GM12865 (cell line): ENCODE measurements at places on chromosomes 16 and 17.

- DNase-seq, result no peak
Observed at GRCh38 chr17:31339906-31340661, 18.7 kb upstream of the EVI2A start.

- no peak for DNase-seq
Observed at GRCh38 chr17:60269417-60269816, 119.6 kb downstream of the CA4 start.

DNA sequence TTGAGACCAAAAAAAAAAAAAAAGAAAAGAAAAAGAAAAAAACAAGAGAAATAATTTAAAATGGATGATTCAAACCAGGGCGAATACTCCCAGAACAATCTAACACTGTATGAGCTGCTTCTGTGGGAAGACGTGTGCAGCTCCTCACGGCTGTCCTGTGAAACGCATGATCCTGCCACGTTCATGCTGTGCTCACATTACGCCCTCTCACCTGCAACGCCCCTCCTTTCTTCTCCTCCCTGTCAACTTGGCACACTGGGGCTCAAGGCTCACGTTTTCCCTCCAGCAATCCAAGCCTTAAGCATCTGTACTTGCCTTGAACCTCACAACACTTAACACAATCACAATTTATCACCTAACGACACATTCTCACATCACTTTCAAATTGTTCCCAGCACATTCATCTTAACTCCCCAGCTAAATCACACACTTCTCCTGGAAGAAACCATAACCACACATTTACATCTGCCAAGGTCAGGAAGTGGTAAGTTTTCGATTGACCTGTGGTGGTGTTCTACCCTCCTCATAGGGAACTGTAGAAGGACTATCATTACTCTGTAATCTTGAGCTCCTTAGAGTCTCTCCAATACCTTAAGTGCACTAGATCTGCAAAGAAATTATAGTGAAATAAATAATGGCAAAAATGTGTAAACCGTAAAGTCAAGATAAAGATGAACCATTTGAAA lies 29.1 kb downstream of the MBTPS1 start:
- peak; percentile 40 for DNase-seq

- no peak for DNase-seq
Observed at GRCh38 chr17:20797292-20797691, 217.8 kb downstream of the CDRT15L2 start.

GRCh38 chr17:8935191-8935590 lies 30.3 kb downstream of the PIK3R5 start:
- DNase-seq, result peak; percentile 85

DNA sequence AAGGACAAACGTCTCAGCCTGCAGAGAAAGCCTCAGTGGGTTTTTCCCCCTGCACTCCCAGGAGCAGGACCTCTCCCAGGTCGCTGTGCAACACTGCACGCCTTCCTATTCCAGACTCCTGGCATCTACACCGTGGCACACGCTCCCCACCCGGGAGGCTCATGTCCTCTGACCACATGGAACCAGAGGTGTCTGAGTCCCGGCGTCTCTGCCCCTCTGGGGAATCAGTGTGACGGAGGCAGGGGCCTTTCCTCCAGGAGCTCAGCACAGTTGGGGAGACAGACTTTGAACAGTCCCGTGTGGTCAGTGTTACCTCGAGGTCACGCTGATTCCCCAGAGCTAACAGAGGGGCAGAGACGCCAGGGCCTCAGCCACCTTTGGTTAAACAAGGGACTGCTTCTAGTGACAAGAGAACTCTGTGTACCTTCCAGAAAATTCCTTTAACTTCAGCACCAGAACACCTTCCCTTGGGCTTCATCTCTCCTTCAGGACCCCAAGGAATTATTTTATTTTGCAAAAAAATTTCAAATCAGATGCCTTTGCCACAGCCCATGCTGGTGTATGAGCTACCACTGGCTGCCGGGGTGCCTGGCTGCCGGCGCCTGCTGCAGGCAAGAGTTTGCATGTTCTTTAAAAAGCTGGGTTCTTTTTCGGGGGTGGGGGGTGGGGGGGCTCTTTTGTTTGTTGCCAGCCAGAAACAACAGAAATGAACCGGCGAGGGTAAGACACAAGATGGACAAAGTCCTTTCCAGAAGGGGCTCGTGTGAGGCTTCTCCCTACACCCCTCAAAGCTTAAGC lies 6.6 kb downstream of the CANT1 start:
- no peak for DNase-seq

DNA sequence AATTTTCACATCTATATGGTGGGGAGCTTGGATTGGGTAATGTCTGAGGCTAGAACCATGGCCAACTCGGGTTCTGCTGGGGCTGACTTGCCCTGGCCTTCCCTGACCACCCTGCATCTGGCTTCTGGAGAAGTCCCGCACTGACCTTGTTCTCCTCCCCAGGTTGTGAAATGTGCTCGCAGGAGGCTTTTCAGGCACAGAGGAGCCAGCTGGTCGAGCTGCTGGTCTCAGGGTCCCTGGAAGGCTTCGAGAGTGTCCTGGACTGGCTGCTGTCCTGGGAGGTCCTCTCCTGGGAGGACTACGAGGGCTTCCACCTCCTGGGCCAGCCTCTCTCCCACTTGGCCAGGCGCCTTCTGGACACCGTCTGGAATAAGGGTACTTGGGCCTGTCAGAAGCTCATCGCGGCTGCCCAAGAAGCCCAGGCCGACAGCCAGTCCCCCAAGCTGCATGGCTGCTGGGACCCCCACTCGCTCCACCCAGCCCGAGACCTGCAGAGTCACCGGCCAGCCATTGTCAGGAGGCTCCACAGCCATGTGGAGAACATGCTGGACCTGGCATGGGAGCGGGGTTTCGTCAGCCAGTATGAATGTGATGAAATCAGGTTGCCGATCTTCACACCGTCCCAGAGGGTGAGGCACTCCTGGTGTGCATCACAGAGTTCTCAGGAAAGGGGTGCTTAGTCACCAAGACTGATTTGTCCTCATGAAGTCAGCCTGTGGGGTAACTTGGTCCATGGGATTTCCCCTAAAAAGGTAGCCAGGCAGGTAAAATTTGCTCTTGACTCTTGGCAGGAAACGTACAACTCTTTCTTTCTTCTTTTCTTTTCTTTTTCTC lies 6.1 kb downstream of the NOD2 start:
- DNase-seq, result peak; percentile 47

DNA sequence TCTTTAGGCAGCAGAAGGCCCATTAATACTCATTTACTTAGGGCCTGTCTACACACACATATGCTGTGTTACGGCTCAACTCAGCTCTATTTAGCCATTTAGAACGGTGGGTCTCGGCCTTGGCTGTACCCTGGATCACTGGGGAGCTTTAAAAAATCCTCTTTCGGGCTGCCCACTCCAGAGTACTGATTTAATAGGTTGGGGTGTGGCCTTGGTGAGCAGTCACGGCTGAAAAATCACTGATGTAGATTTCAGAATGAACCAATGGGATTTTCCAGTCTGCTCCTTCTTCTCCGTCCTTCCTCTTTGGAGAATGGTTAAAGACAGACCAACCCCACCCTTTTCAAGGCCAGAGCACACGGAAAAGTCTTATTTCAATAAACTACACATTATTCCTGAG lies 223.5 kb downstream of the CCDC182 start:
- DNase-seq, result no peak

DNA sequence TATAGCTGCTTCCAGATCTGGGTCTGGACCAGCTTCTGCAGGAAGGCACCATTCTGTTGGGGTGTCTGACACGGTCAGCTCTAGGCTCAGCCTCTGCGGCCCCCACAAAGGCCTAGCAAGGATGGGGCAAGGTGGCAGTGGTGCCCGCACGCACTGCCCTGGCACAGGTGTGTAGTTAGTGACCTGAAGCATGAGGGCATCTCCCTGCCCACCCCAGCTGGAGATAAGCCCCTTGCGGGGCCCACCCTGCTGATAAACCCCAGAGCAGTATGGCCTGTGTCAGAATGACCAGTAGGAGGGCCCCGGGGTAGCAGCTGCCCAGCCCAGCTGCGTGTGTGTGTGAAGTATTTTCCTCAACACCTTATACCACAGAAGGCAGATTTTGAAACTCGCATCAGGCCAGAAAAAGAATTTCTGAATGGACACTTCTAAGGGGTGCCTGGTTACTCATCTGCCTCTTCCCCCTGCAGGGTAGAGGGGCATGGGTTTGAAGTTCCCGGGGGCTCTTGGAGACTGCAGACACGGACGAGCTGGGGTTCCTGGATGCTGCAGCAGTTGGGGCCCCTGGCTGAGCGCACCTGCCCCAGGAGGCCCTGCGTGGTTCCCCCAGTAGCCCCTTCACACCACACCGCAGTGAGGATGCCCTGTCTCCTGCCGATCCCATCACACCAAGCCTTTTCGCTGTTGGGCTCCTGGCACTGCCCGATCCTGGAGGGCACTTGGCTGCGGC lies 4.5 kb downstream of the ARHGDIA start:
- no peak for DNase-seq

- DNase-seq, result no peak
Observed at GRCh38 chr16:12132290-12132689, 155.8 kb downstream of the SNX29 start.

DNA sequence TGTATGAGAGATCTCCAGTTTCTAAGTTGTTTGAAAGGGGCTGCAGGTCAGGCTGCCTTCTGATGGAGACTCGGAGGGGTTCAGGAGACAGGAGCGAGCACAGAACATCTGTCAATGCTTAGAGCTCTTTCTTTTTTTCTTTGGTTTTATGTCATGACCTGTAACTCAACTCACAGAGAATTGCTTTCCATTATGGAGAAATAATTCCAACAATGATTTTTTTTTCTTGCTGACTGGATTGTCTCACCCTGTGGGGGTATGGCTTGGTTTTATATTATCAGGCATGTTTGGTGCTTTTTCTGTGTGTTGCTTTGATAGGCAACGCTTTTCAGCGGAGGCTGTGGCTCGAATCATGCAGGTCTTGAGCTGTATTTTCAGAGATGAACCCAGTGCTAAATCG lies 10.7 kb upstream of the KCNJ2 start:
- DNase-seq, result no peak

DNA sequence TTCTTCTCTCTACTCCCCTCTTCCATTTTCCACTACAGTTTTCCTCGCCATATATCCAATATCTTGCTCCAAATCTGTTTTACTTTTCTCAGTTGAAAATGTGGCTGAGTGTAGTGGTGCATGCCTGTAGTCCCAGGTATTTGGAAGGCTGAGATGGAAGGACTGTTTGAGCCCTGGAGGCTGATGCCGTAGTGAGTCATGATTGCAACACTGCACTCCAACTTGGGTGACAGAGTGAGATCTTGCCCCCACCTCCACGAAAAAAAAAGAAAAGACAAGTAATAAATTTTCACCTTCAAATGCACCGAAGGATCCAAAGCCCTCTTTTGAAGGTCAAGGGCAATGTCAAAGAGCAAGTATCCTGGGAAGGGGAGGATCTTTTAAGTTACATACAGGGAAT lies 592.3 kb downstream of the TMEM114 start:
- no peak for DNase-seq

GRCh38 chr16:89602273-89602951 lies 11.0 kb upstream of the DPEP1 start:
- DNase-seq, result no peak

GRCh38 chr16:87789437-87790291 lies 23.9 kb upstream of the KLHDC4 start:
- DNase-seq, result no peak

DNA sequence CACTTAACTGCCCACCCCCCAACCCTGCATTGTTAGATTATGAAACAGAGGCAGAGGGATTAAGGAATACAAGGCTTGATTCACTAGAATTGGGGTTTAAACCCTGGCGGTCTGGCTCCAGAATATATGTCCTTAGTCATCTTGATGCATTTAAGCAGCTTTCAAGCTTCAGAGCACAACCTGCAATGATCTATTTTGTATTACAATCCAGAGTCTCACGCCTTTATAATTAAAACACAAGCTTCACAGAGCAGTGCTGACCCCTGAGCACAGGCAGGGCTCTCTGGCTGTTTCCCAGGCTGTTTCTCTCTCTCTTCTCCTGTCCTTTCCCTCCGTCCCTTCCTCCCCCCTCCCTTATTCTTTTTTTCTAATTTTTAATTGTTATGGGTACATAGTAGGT lies 209.1 kb downstream of the SPECC1 start:
- DNase-seq, result no peak

GRCh38 chr16:81427219-81427618 lies 17.4 kb upstream of the CMIP start:
- no peak for DNase-seq

DNA sequence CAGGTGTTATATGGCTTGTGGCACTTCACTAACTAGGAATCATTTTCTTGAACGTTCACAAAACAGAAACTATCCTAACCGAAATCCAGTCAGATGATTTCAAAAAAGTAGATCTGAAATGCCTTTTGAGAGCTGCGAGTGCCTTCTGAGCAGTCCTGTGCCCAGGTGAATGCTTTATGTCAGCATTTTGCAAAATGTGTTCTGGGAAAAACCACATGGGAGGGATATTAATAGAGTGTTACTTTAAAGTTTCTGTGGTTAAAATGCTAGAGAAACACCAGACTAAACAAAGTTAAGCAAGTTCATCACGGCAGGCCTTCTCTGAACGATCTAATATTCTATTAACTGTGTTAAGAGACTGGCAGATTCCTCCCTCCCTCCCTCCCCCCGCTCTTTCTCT lies 15.8 kb upstream of the RGS9 start:
- DNase-seq, result no peak

GRCh38 chr16:82658796-82659195 lies 32.0 kb downstream of the CDH13 start:
- DNase-seq, result no peak

- DNase-seq, result no peak
Observed at GRCh38 chr16:57889960-57890751, 80.8 kb downstream of the CNGB1 start.

DNA sequence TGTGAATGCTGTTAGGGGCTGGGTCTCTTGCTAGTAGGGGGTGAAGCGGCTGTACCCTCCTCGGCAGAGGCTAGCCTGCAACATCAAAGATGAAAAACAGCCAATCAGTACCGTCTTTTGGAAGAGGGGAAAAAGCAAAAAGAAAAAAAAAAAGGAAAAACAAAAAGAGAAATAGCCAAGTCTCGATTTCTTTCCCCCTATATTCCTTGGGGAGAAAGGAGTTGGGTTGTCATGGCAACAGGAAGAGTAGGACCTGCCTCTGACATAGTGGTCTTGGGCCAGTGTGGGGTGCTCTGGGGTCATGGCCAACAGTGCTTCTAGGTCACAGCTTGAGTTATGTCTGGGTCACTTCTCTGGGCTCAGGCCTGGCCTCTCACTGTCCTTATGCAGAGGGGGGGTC lies 17.9 kb downstream of the ENGASE start:
- no peak for DNase-seq

DNA sequence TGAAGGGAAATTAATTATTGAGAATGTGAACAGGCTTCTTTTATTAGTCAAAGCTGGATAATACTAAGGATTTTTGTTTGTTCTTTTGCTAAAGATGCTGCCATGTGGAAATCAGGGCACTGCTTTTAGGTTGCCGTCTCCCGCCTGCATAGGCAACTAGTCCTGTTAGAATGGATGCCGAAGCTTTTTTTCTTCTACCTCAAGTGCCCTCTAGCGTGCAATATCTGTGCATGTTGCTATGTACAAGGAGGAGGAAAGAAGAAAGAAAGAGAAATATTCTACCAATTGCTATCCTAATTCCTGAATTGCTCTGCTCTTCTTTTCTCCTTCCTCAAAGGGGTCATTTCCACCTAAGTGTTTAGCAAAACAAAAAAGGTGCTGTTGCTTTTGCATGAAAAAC lies 5.2 kb upstream of the CDH8 start:
- DNase-seq, result peak; percentile 8

GRCh38 chr17:72511242-72511641 lies 390.4 kb downstream of the SOX9 start:
- DNase-seq, result no peak

GRCh38 chr16:58337090-58337444 lies 42.2 kb upstream of the PRSS54 start:
- no peak for DNase-seq

GRCh38 chr16:3771513-3771912 lies 54.2 kb upstream of the TRAP1 start:
- no peak for DNase-seq

GRCh38 chr16:81846105-81846504 lies 67.0 kb downstream of the PLCG2 start:
- DNase-seq, result no peak
